Gastrocnemius medialis (tissue), 4 donors: ENCODE measurements at places on chromosomes 12 and 14.

DNA sequence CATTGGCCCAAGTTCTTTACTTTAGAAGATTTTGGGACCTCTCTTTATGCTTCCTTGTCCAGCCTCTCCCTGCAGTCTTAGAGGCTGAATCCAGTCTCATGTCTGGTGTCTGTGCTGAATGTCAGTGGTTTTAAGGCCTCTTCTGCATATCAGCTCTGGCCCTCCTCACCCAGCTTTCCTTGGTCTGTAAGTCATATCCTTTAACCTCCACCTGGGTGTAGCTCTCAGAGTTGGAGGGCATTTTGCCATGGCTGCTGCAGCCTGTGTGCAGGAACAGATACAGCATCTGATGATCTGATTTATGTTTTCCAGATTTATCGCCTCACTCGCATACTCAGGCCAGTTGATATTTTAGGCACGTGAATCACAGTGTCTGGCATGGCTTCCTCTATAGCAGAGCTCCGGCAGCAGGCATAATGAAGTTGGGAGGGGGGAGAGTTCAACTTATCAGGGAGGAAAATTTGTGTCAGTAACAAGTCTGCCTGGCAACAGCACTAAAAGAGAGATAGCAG, 335.0 kb downstream of the PCNX1 start:
- no peaks in the 10 kb centered on the region for H3K4me1 ChIP-seq
- H3K27ac ChIP-seq: no peak overlapping the region
- no peak for DNase-seq
- H3K4me3 ChIP-seq: no peak overlapping the region
- H3K36me3 ChIP-seq: no peaks in the 10 kb centered on the region

DNA sequence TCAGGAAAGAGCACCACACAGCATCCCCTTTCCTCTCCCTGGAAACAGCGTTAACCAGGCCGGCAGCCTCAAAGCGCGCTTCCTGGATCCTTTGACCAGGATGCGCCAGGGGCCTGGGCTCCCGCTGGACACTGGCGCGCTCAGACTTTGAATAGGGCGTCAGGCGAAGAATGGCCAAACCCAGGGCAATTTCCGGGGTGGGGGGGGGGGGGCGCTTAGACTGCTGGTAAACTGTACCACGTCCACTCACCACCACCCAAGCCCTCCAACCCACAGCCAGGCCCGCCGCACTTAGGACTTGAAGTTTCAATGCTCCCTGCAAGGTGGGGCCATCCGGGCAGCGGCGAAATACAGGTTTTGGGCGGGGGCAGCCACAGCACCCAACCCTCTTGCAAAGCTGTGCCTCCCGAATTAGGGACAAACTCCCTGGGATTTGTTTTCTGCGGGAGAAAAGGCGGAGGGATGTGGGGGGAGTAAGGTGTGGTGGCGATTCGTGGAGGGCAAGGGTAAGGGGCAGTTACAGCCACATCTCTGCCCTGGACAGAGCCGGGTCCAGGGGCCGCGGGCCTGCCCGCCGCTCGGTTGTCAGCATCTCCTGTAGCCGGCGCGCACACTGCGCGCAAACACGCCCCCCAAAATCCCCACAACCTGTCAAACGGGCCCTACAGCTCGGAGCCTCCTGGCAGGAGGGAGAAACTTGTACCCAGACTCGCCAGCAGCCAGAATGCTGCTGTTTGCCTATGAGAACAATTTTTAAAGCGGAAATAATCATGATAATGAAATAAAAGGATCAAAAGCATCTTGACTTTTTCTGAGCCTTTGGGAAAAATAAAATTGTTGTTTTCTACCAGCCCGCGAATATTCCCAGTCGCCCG, 958 bp downstream of the RTN1 start:
- peaks cover 37% of the 10 kb centered on the region for H3K27me3 ChIP-seq
- DNase-seq: no peak
- H3K4me1 ChIP-seq: no peaks in the 10 kb centered on the region
- H3K4me3 ChIP-seq: peak overlapping the region; percentile 57
- H3K27ac ChIP-seq: no peak overlapping the region

GRCh38 chr12:84508851-84509260, 403.7 kb downstream of the SLC6A15 start:
- no peaks in the 10 kb centered on the region for H3K36me3 ChIP-seq
- DNase-seq: no peak
- H3K4me3 ChIP-seq: no peak overlapping the region
- H3K27ac ChIP-seq: no peak overlapping the region
- no peaks in the 10 kb centered on the region for H3K4me1 ChIP-seq

DNA sequence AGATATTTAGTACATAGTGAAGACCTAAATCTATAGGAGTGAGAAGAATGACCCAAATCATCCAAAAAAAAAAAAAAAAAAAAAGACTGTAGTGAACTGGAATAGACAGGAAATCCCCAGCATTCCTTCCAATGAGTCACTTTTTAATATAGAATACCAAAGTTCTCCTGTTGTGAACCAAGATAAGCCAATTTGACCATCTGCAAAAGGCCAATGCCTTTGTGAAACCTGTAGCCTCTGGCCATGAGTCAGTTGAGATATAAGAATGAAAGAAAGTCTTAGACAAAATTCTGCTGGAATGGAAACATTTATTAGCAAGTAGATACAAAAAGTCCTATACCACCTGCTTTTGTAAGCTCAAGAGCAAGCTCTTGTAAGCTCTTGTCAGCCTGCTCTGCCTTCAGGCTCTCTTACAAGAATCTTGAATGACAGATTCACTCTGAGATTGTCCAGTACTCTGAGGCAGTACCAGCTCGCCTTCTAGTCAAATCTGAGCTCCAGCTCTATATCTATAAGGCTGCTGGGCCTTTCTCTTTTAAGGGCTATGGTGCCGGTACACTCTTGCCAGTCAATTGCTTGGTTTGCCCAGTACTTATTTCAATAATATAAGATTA, 243.0 kb upstream of the TMTC1 start:
- H3K36me3 ChIP-seq: no peaks in the 10 kb centered on the region
- no peak for DNase-seq
- no peak overlapping the region for H3K27ac ChIP-seq
- H3K4me3 ChIP-seq: no peak overlapping the region
- H3K27me3 ChIP-seq: no peaks in the 10 kb centered on the region
- no peaks in the 10 kb centered on the region for H3K4me1 ChIP-seq

DNA sequence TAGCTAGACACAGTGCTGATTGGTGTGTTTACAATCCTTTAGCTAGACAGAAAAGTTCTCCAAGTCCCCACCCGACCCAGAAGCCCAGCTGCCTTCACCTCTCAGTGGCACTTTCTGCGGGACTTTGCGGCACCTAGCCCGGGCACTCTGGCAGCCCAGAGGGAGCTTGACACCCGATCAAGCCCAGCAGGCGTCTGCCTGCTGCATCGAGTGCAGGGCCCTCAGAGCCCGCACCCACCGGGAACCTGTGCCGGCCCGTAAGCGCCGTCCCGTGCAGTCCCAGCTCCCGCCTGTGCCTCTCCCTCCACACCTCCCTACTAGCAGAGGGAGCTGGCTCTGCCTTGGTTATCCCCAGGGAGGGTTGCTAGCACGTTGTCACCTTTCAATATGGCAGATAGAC, 631.0 kb upstream of the STXBP6 start:
- no peaks in the 10 kb centered on the region for H3K4me1 ChIP-seq
- H3K36me3 ChIP-seq: no peaks in the 10 kb centered on the region
- no peaks in the 10 kb centered on the region for H3K27me3 ChIP-seq
- H3K4me3 ChIP-seq: no peak overlapping the region
